ENCODE measurements at places on chromosomes 3 and 15.

- peak; percentile 3 for DNase-seq
Measured at GRCh38 chr3:27721717-27722564, at the start of gene EOMES. TSS of gene EOMES (minus strand) at chr3:27722323. CDS start at chr3:27722294, 29 bp downstream.

DNA sequence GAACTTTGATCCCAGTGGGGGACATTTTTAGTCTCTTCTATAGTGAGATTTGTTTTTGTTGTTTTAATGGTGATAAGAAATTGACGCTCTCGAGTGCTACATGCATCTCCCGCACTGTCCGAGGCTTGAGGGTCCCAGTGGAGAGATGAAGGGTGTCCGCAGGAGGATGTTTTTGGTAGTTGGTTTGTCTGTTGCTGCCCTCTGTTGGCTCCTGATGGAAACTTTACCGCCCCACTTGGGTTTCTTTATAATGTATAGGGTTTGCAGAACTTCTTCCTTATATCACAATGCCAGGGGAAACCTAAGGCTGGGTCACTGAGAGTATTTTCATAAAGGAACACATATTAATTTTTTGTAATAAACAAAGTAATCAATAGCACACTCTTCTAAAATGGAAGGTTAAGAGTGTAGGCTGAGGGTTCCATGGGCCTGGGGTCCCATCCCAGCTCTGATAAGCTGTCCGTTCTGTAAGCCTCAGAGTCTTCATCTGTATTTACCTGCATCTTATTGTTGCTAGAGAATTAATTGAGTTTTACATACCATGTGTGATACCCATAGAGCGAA is 185.3 kb upstream of the FEZF2 start:
- no peak for DNase-seq

DNA sequence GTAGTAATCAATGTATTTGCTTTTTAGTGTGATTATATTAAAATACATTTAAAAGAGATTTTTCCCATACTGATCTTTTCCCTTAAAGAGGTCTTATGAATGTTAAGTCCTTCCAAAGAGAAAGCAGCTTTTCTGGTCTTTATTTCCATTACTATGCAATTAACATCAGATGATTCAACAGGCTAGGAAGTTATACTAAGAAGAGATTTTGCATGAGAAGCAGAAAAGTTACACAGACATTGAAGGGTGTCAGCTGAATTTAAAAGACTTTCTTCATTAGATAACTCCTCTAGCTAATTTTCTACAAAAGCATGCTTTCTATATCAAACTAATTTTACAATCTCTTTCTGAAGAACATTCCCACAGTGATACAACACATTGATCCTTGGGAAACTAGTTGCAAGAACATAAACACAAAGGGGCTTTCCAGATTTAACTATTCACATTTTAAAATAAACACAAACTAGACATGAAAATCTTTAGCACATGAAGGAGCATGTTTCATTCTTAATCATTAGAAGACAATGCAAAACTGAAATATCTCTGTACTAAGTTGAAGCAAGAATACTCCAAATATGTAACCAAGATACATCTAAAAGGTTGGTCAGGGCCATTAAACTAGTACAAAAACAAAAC is 965.8 kb downstream of the ROBO1 start:
- DNase-seq: no peak

DNA sequence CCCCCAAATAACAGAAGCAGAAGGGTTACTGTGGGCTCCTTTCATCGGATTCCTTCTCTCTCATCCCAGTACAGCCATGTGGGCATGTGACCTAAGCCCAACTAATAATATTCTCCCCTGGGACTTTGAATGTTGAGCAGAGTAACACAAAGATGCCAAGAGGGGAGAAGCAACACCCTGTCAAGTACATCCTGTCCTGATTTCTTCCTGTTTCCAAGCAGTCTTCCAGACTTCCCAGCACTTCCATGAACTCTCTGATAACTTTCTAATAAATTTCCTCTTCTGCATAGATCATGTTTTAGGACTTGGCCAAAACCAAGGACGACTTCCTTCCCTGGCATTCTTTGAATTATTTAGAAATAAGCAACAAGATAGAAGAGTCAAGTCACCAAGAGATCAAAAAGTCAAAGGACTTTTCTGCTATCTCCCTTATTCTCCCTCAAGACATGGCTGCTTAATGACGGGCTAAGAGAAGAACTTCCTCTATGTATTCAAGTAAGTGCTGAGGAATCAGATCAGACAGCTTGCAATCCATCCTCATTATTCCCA is 37.9 kb downstream of the CRYGS start:
- no peak for DNase-seq

- no peak for DNase-seq
Measured at GRCh38 chr15:88470625-88471372, 3.3 kb downstream of the MRPS11 start.

Data from GF-D8 (cell line).